Stimulated activated CD4-positive, alpha-beta T cell treated with anti-CD3 and anti-CD28 coated beads, Interleukin-15, amount 100 ng/mL, for 24 hours (primary cell): ENCODE measurements at places on chromosomes 3 and 15.

GRCh38 chr3:184981071-184981470, 169.1 kb downstream of the VPS8 start:
- no peak for DNase-seq

GRCh38 chr3:28347374-28348264, 902 bp upstream of the ZCWPW2 start:
- no peak for DNase-seq

- peak; percentile 46 for DNase-seq
Measured at GRCh38 chr3:127374086-127375010, 86.5 kb upstream of the PRR20G start.

- no peak for DNase-seq
Measured at GRCh38 chr3:146517684-146518435, 26.5 kb downstream of the PLSCR1 start.

DNA sequence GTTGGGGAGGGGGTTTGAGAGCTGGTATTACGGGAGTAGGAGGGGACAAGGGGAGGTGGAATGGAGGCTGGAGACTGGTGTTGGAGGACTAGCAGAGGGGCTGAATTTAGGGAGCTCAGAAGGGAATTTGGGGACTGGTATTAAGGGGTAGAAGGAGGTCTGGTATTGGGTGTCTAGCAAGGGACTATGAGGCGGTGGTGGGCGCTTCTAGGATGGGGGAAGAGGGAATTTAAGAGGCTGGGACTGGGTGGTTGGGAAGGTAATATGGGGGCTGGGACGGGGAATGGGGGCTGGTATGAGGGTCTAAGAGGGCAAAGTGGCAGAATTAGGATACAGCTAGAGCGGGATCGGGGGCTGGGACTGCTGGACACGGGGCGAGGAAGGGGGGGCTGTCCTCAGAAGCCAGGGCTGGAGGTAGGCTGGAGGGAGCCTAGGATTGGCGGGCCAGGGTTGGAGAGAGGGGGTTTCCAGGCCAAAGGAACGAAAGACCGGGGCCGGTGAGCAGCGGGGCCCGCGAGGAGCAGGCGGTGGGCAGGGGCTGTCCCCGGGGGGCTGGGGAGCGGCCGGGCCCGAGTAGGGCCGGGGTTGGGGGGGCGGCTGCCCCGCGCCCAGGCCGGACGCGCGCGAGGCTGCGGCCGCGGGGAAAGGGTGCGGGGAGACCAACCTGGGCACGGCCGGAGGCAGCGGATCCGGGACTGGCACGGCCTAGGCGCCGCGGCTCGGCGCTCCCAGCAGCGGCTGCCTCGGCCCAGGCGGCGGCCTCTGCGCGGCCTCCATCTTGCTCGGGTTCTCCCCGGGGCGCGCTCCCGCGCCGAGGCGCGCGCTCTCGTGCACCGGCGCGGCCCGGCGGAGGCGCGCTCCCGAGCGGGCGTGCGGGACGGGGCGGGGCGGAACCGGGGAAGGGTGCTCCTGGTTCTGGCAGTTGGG, at the start of gene LHFPL4:
Gene LHFPL4 (minus strand): TSS at position 802 of the 927 bp plus-strand sequence. CDS start 1,143 bp downstream, outside the sequence.
- peak; percentile 5 for DNase-seq

DNA sequence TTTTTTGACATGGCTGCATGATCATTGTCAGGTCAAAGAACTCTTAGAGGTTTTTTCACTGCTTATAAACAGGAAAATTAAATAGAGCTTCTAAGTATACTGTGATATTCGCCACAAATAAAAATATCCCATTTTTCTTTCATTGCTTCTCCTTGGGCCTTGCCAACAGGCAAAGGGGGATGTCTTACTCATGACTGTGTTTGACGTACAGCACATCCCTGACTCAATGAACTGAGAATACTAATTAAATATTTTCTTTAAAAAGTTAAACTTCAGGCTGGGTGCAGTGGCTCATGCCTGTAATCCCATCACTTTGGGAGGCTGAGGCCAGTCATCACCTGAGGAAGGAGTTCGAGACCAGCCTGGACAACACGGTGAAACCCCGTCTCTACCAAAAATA, 41.4 kb upstream of the CCDC80 start:
- DNase-seq = no peak

- no peak for DNase-seq
Measured at GRCh38 chr3:112403103-112403502, 70.1 kb downstream of the CD200 start.

DNA sequence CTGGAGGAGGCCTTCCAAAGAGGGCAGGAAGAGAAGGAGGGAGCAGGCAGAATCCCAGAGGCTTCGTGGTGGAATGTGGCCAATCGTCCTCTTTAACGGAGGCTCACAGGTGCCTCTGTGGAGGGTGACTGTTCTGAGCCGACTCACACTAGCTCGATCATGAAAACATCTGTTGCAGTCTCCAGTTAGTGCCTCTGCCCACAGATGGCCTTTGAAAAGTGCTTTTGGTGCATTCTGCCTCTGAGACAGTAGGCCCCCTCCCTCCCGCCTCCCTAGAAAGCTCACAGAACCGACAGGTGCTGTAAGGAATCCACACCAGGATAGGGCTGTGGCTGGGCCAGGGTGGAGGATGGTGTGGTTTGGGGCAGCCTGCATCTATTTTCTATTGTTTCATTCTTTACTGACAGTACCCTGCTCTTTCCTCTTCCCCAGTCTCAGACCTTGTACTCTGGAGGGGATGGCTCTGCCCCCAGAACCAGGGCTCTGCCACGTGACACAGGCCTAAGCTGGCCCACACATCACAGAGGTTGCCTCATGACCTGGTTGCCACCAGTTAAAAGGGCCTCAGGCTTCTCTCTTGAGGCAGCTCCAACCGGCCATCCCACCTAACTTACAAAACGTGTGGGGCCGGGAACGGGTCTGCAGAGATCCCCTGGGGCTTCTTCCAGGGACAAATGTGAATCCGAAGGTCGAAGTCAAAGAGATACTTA, 27.2 kb upstream of the PIGZ start:
- no peak for DNase-seq

GRCh38 chr3:102297072-102297658, 137.7 kb upstream of the ZPLD1 start:
- no peak for DNase-seq

DNA sequence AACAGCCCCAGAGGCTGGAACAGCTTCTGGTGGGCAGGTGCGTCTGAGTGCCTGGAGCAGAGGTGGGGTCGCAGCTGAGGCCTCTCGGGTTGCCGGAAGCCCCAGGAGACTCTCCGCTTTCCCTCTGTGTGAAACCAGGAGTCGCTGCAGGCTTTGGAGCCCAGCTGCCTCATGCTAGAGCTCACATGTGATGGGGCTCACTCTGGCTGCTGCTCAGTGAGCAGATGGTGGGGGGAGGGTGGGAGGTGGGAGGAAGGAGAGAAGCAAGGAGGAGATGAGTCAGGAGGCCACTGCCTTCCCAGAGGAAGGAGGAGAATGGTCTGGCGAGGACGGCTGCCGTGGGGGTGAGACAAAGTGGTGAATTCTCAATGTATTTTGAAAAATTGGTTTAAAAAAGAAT, 290.1 kb upstream of the CHRNA7 start:
- no peak for DNase-seq

DNA sequence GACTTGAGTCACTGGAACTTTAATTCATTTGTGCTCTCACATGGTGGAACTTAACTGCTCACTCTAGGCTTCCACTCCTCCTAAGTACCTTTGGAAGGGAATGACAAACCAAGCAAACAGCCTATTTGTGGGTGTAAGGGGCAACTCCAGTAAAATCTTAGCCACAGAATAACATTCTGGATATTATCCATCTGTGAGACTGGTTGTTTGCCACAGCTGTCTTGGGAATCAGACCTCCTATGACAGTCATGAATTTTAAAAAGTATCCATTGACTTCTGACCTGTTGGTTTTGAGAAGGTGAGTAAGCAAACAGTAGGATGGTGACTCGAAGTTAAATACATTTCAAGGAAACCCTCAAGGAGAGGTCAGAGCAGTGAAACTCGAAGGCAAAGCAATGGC, 147.3 kb upstream of the CDIN1 start:
- no peak for DNase-seq

DNA sequence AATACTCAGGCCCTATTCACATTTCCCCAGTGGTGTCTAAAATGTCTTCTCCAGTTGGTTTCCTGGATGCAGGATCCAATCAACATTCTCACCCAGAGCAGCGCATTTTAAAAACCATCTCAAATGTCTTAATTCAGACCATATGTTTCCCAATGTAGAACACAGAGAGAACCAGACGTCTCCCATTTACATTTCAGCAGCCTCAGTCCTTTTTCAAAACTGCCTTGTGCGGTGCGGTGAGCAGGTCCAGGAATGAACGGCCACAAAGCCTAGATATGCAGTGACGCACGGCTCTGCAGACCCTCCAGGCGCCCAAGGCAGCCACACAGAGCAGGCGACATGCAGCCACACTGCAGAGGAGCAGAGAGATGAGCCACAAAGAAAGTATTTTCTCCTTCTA, 66.1 kb upstream of the MEX3B start:
- no peak for DNase-seq

DNA sequence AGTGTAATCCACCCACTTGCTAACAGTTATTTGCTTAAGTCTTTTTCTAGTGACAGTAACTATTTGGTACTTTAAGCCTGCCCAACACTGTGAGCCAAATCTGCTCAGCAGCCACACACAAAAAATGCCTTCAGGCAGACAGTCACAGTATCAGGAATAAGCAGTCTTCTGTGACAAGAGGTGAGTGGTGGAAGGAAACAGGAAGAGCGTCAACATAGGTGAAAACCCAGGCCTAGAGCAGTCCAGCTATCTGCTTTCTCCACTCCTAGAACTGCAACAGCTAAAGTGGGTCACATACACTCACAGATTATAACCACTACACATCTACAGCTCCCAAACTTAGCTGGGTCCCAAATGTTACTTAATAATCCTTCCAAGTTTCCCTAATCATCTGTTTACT, 213.7 kb downstream of the ZBTB20 start:
- DNase-seq = no peak

GRCh38 chr15:56367156-56367555, 1.9 kb downstream of the TEX9 start:
- no peak for DNase-seq

- DNase-seq = no peak
Measured at GRCh38 chr3:177521305-177521704, 324.0 kb upstream of the TBL1XR1 start.

DNA sequence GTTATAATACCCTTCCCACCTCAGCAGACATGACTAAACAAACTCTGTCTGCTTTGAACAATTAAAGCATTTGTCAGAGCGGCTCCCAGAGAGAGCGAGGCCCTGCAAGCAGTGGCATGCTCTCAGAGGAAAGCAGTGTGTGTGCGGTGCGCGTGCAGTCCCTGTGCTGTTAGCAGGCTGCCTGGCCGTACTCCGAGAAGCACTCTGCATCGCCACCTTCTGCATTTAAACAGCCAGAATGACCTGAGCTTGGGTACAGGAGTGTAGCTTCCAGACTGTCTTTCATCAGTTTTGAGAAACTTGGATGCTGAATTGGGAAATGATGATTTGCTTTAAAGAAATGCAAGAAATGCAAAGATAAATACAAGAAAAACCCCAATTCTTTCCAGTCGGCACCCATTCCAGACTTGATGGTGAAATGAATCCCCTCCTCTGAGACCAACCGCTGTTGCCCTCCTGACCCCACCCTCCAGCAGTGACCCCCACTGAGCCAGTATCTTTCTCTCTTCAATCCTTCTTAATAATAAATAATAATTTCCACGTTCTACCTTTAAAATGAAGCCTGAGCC, 113.5 kb downstream of the VGLL4 start:
- no peak for DNase-seq

DNA sequence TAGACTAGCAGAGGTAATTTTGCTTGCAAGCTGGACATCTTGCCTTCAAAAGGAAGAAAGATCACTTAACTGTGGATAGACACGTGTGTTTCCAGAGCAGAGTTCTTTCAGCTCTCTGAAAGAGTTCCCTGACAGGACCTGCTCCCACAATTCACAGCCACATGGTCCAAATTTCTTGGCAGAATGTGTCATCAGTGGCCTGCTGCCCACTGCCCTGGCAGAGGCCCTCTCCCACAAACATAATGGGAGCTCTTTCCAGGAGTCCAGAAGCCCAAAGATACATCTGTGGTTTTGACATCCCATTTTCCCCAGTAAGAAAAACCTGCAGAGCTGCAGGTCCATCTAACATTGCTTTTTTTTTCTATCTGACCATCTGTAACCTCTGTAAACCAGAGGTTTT, 48.3 kb downstream of the SERPINI1 start:
- DNase-seq = no peak

DNA sequence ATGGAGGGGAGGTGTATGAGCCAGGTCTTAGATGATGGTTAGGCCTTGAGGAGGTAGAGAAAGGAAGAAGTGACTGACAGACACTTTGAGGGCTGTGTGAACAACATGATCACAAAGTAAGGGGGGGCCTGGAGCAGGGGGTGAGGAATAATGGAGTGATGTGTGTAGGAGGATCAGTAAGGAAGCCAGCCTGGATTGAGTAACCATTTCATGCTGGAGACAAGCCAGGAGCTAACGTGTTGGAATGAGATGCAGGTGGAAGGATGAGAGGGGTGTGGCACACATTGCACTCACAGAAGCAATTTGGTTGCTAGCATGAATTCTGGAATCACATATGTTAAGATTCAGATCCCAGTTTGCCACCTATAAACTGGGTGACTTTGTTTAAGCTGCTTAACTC, 65.5 kb downstream of the BBX start:
- no peak for DNase-seq

DNA sequence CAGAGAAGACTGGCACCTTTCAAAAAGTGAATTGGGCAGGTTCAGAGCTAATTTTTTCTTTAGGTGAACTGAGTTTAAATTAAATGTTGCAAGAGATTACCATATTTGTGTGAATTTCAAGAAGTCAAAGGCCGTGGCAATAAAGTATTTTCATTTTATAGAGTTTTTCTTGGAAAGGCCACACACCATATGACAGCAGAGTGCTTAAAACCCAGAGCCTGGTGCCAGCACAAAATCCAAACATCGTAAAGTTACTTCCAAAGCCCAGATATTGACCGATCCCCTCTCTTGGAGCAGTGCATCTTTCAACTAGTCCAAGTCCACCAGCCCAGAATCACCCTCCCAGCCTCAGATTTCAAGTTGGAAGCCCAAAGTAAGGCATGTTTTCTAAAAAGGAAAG, 164.5 kb downstream of the VGLL4 start:
- no peak for DNase-seq

DNA sequence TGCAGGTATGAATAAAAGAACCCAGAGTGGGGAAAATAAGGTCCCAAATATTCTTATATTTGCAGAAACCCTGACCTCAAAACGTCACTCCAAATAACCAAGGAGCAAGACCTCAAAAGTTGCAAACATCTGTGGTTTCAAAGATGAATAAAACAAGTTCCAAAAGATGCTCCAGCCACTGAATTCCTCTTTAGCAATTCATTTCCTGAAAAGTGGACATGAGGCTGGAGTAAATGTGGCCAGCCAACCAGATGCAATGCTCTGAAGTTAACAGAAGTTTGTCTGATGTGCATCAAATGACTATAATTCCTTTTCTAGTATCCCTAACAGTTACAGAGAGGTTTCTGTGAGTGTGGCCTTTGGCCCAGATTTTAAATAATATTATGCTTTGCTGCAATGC, 71.2 kb upstream of the WNT5A start:
- no peak for DNase-seq

- DNase-seq = no peak
Measured at GRCh38 chr3:31432897-31433678, 99.6 kb upstream of the STT3B start.
